ENCODE measurements at places on chromosomes 4 and X.

GRCh38 chr4:85478576-85478975 lies 3.6 kb downstream of the ARHGAP24 start:
- no peak for DNase-seq

GRCh38 chr4:180084561-180084960 lies 2158.6 kb upstream of the TENM3 start:
- DNase-seq, result no peak

- no peak for DNase-seq
Observed at GRCh38 chr4:15130441-15130840, 128.2 kb downstream of the CPEB2 start.

- no peak for DNase-seq
Observed at GRCh38 chrX:55014897-55015299, 14.7 kb downstream of the APEX2 start.
